ENCODE measurements at places on chromosomes 4 and X. TPM values are rescaled to one million over a fixed set of nuclear protein-coding genes. Genes with fewer than 3 reads are reported as not detected.

The MAGEA11 gene
- not detected for polyA plus RNA-seq

The MOSPD2 gene
- 12.1 TPM for polyA plus RNA-seq

The SMAD1 gene
- 14.2 TPM for polyA plus RNA-seq

The NALF2 gene
- polyA plus RNA-seq = 0.07 TPM

DNA sequence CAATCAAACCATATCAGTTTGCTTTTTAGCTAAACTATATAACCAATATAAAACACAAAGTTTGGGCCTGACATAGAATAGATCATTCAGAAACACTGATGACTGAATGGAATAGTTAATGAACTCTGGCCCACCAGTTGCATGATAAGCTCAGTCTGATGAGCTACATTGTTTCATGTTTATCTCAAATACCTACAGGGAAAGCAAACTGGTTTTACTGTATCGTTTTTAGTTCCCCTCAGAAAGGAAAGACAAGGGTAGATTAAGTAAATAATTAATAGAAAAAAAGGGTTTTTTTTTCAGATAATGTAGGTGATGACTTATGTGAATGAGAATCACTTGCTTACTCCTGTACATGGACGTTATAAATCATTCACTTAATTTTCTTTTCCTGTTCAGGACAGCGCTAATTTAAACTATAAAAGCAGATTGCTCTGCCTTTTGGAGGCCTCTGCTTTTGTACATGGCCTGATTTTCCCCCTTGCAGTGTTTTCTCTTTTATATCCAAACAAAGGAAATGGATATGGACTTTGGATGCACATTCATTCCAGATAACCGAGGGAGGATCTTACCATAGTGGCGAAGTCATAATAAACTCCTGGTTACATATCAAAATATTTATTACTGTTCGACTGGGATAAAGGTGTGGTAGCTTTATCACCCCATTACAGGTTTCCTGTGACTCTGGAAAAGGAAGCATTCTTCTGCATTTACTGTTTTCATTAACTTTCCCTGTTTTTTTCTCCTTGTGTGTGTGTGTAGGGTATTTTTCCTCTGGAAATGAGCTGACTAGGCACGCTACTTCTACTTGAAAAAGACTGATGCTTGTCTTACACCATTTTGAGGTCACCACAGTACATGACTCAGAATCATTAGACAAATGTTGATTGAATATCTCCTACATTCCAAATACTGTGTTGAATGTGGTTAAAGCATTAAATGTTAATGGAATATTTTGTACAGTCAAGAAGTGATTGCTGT is 373.1 kb upstream of the HS3ST1 start:
- no peak for DNase-seq

GRCh38 chr4:156559346-156559745 is 412.3 kb downstream of the PDGFC start:
- DNase-seq = no peak

GRCh38 chrX:141924293-141924692 is 20.6 kb downstream of the MAGEC1 start:
- DNase-seq = no peak

GRCh38 chr4:108651014-108651791 is 804 bp downstream of the OSTC start:
- DNase-seq = no peak

DNA sequence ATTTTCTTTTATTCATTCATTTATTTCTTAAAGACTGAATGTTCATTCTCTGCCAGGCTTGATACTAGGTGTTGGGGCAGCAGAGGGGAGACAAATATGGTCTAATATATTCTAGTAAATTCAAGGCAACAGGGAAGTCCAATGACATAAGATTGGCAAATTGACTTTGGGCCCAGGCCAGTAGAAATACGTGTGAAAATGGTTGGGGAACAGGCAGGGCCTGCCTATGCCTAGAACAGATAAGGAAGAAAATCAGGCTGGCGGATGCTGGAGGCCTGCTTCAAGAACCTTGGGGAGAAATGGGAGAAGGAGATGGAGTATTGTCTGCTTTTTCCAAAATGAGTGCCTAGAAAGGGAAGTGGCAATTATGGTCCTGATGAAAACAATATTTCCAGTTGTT is 108.6 kb downstream of the RTL5 start:
- DNase-seq = no peak

- no peak for DNase-seq
Measured at GRCh38 chrX:16100673-16101072, 22.7 kb upstream of the GRPR start.

- no peak for DNase-seq
Measured at GRCh38 chrX:109707319-109707718, 25.7 kb downstream of the ACSL4 start.

Measured in ovary (tissue), 10 donors.